ENCODE measurements at places on chromosomes 5 and 9.

DNA sequence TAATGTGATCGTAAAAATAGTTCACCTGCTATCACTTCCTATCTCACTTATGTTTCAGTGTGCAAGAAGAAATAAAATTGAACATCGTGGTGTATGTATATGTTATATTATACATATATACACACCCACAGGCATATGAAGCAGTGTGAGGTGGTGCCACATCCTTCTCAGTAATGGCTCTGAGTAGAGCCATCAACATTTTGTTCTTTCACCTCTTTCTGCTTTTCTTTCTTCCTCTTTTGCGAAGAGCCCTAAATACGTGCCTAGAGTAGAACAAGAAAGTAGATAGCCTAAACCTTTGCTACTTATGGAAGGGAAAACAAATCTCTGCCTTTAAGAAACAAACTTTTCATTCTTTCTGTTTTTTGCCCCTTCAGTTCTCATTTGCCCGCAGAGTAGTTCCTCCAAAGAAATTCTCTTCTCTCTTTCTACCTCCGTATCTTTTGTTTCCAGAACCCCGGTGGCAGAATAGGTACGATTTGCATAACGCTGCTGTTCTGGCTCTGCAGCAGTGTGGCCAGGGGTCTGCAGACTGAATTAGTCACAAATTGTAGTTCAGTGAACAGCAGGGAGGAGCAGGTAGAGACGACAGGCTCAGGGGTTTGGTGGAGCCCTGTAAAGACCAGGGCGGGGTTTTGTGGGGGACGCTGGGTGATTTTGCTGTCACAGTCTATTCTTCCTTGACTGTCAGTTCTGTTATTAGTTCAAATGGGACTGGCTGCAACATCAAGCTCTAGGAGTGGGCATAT lies 40.5 kb upstream of the PJA2 start:
- no peak for ATAC-seq

- no peak for ATAC-seq
Measured at GRCh38 chr5:119750887-119751733, 121.8 kb downstream of the FAM170A start.

GRCh38 chr5:167945542-167946384 lies 345.7 kb upstream of the WWC1 start:
- no peak for ATAC-seq

DNA sequence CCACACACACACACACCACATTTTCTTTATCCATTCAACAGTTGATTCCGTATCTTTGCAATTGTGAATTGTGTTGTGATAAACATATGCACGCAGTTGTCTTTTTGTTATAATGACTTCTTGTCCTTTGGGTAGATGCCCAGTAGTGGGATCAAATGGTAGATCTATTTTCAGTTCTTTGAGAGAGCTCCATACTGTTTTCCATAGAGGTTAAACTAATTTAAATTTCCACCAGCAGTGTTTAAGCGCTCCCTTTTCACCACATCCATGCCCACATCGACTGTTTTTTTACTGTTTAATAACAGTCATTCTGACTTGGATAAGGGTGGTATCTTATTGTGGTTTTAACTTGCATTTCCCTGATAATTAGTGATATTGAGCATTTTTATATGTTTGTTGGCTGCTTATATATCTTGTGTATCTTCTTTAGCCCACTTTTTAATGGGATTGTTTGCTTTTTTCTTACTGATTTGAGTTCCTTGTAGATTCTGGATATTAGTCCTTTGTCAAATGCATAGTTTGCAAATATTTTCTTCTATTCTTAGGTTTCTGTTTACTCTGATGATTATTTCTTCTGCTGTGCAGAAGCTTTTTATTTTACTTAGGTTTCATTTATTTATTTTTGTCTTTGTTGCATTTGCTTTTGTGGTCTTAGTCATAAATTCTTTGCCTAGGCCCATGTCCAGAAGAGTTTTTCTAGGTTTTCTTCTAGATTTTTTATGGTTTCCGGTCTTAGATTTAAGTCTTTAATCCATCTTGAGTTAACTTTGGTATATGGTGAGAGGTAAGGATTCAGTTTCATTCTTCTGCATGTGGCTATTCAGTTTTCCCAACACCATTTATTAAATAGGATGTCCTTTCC lies 82.4 kb downstream of the SH3RF2 start:
- no peak for ATAC-seq

- ATAC-seq: no peak
Measured at GRCh38 chr9:121268851-121269641, 1.1 kb downstream of the GSN start.

GRCh38 chr9:131045300-131046092 lies 36.5 kb downstream of the LAMC3 start:
- ATAC-seq: peak; percentile 64

DNA sequence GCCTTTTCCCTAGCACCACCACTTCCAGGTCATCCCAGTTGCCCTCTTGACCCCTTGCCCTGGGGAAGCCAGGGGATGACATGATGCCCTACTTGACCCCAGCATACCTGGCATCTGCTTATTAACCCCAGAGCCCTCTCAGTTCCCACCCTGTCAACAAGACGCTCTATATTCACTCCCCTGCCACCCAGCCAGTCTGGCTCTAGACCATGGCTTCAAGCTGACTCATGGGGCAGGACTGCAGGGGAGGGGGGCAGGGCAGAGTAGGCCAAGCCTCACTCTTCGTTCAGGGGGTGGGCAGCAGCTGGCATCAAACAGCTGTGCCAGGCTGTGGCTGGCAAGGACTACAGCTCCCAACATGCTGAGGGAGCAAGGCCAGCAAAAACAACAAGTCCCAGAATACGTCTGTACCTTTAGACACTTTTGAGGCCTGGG lies 5.3 kb downstream of the ATOSB start:
- no peak for ATAC-seq

- ATAC-seq: no peak
Measured at GRCh38 chr9:11023201-11023600, 410.4 kb upstream of the PTPRD start.

DNA sequence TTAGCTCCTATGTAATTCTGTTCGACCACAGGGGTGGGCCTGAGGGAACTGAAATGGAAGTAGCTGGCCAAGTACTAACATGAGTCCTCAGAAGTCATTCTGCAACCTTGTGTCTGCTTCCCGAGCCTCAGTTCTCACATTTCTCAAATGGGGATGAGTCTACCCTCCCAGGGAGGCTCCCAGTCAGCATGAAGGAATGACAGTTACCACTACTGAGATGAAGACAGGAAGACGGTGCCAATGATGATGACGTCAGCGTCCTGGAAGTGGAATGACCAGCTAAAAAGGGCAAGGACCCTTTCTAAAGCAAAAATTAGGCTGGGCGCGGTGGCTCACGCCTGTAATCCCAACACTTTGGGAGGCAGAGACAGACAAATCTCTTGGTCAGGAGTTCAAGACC lies 6.8 kb downstream of the PIP5KL1 start:
- no peak for ATAC-seq

Measured in activated CD4-positive, CD25-positive, alpha-beta regulatory T cell treated with anti-CD3 and anti-CD28 coated beads, Interleukin-2, amount 50 U/mL, for 24 hours (primary cell).